ENCODE measurements at places on chromosomes 12 and 14.
A peak's percentile ranks its signal among the peaks of the same experiment; 100 is the strongest.

DNA sequence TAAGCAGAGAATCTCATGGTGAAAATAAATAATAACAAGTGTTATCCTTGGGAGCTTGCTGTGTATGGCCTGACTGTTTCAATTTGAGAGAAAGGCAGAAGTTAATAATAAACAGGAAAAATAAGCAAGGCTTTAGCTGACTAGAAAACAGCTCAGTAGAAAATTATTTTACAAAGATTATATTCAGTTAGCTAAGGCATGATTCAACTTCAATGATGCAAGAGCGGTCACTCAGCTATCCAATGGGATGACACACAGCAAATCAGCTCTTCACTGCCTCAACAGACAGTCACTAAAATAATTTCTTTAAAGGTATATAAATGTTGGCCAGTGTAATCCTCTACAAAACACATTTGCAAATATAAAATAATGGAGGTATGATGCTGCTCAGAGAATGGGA, 18.6 kb downstream of the GSTZ1 start:
- DNase-seq = no peak

GRCh38 chr12:124487066-124487833, 80.2 kb downstream of the NCOR2 start:
- DNase-seq = no peak

DNA sequence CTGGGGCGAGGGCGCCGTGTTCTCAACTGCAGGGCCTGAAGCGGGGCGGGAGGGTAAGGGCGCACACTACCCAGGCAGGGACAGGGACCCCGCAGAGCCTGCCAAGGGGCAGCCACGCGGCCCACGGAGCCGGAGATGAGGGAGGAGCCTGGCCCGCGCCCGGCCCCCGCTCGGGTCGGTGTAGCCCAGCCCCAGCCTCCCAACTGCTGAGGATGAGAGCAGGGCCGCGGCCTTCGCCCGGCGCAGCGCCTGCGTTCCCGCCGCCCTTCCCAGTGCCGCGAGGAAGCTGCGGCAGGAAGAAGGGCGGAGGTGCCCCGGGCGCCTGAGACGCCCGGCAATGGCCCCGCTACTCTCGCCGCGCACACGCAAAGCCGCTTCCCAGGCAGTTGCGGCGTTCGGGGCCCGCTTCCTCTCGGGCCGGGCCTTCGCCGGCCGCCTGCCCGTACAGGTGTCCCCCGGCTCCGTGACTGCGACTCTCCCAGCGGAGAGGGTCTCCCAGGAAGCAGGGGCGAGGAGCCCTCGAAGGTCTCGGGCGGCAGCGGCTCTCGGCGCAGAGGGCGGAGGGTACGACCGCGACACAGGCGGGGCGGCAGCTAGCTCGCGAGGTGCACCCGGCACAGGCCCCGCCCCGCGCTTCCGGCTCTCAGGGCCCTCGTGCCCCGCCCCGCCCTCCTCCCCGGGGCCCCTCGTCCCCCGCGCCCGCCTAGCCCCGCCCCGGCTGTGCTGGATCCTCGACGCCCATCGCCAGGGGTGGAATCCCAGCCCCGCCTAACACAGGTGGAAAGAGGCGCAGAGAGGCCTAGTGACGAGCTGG, 24.8 kb upstream of the YY1 start:
- DNase-seq = peak; percentile 89

- no peak for DNase-seq
Measured at GRCh38 chr12:39451977-39452376, 9.1 kb upstream of the KIF21A start.

- DNase-seq = no peak
Measured at GRCh38 chr14:22122227-22122818, 448.7 kb upstream of the OR4E1 start.

DNA sequence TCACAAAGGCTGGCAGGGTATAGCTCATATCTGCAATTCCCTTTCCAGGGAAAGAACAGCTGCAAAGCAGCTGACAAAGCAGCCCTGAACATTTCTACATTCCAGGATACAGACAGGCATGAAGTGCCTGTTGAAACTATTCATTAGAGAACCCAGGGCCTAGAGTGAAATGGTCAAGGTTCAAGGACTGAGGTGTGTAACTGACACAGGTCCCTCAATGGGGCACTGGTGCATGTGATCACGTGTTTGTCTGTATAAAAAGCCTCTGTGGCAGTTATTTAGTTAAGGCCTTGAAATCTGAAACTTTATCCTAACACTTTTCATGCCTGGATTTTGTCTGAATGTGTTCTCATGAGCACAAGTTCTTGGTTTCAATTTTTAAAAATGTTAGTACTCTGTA, 47.1 kb downstream of the GIT2 start:
- DNase-seq = no peak

GRCh38 chr12:66467932-66468331, 165.6 kb downstream of the HELB start:
- no peak for DNase-seq

GRCh38 chr12:124658806-124659402, 91.5 kb upstream of the NCOR2 start:
- no peak for DNase-seq

DNA sequence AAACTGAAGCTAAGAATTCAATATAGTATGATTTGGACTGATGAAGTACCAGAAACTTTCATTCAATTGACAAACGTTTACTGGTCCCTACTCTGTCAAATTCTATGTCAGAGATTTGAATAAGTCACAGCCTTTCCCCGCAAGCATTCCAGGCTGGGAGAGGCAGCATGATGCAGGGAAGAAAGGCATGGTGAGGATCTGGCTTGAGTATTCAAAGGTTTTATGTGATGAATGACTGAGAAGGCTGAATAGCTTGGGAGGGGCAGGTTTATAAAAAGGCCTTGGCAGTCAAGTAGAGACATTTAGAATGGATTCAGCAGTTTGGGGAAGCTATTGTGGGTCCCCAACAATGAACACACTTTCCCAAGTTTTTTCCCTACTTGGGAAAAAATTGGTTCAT, 431.8 kb downstream of the DPF3 start:
- no peak for DNase-seq

DNA sequence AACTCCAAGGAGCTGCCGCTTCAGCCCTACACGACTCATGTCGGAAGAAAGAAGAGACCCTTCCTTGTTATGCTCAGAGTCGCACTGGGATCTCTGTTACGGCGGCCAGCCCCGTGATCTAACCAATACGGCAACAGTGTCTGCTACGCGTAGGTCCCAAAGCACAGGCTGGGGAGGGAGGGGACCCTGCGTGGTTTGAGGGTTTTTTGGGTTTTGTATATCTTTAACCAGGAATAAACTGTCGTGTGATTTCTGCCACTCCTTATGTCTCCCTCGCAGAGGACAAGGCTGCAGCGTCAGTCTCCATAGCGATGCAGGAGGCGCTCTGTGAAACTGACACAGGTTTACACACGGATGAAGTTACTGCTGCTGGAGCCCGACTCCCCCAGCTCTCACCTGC, 60.0 kb upstream of the DIO3 start:
- DNase-seq = no peak

DNA sequence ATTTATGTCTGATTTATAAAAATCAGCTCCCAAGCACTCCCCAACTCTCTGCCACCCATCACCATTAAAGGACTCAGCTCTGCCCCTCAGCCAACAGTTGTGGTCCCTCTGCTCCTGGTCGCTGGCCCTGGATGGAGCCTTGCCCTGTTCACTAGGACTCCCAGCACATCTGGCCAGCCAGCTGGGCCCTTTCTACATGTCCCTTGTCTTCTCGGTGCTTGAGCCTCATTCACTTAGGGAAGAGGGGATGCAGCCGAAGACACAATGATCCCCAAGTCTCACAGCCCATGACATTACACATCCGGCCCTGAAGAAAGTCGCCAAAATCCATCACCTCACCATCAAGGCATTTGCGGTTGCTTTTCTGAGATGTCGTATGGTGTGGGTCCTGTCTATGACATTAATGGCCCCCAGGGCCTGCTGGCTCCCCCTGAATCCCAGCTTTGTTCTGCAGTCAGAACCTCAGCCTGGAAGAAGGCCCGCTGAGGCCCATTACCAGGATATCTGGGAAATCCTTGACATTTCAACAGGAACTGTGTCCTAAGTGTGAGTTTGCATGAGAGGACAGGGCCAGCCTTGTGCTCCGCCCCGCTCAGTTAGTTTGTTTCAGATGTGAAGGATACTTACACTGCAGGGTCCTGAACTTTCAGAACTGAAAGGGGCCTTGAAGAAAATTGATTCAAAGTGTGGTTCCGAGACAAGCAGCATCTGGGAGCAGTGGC, 19.1 kb downstream of the TSPAN11 start:
- DNase-seq = no peak

- no peak for DNase-seq
Measured at GRCh38 chr14:105739331-105740102, 213.1 kb downstream of the TMEM121 start.

Measured in T follicular helper cell (primary cell).